T follicular helper cell (primary cell): ENCODE measurements at places on chromosomes 12 and 14.

DNA sequence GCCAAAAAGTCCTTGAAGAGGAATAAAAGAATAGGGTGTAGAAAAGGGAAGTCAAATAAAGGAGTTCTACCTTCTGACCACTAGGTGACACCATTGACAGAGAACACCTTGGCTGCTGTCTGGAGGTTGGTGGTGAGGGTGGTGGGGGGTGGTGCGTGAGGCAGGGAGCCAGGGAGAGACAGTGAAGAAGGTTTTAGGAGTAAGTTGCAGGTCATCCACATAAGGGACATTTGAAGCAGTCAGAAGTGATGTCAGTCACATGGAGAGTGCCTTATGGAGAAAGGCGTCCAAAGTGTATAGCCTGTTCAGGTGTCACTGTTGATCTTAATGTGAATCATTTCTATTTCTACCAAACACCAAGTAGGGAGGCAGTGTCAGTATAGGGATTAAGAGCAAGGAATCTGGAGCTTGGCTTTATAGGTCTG, 279.3 kb upstream of the DDHD1 start:
- DNase-seq: no peak

DNA sequence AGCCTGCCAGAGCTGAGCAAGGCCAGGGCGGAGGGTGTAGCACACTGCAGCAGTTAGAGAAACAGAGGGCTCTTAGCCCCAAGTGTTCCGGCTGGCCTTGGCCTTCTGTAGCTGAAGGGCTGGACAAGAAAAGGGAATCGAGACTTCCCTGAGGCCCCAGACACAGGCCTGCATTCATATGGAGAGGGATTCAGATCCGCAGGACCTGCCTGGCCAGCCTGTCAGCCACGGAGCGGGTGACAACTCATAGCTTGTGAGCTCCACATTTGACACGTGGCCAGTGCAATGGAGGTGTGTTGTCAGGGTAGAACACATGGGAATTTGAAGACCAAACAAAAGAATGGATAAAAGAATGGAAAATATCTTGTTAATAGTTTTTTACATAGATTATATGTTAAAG, 182.2 kb upstream of the GSC start:
- no peak for DNase-seq

DNA sequence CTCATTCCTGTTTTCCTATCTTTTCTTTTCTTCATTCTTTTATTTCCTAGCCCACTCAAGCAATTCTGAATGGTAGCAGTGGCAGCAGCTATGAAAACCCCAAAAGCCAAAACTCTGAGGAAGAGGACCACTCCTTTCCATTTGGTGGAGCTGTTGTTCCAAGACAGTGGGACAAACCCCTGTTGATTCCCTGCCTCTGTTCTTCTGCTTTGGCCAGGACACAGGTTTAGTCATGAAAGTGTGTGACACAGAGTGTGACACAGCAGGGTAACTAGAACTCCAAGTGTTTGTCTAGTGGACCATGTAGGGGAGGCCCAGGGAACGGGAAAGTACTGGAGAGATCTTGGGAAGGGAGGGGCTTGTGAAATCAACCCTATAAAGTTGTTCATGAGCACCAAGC, 71.1 kb downstream of the PTCSC3 start:
- no peak for DNase-seq

DNA sequence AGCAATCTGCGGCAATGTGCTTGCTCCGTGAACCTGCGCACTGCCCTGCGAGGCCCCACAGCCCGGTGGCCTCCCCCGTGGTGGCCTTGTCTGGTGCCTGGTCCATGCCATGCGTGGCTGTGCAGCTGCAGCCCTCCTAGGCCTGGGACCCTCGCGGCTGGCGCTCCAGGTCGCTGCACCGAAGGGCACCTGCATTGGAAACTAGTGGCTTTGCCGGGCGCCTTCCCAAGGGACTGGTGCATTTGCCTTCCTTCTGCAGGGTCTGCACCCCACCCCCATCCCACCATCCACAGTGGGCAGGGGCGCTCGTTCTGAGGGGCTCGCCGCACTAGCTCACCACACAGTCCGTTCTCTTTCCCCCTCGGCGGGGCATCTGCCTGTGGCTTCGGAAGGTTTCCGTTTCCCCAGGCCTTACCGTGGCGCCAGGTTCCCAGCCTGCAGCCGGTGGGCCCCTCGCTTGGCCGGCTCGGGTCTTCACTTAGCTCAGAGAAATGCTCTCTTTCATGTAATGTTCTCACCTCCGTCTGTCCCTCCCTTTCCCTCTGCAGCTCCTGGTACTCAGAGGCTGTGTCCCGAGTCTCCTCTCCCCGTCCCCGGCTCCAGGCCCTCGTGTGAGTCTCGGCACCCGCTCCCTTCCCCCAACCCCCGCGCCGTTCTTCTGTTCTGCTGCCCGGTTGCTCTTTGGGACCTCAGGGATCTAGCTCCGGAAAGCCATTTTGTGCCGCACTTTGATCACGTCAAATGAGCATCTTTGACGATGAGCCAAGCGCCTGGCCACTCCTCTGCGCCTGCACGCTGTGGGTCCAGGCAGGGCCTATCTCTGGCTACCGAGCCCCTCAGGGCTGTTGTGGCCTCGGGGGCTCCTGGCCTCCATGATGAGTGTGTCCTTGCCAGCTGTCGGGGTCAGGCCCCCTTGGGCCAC, 31.9 kb downstream of the JAG2 start:
- DNase-seq: no peak

DNA sequence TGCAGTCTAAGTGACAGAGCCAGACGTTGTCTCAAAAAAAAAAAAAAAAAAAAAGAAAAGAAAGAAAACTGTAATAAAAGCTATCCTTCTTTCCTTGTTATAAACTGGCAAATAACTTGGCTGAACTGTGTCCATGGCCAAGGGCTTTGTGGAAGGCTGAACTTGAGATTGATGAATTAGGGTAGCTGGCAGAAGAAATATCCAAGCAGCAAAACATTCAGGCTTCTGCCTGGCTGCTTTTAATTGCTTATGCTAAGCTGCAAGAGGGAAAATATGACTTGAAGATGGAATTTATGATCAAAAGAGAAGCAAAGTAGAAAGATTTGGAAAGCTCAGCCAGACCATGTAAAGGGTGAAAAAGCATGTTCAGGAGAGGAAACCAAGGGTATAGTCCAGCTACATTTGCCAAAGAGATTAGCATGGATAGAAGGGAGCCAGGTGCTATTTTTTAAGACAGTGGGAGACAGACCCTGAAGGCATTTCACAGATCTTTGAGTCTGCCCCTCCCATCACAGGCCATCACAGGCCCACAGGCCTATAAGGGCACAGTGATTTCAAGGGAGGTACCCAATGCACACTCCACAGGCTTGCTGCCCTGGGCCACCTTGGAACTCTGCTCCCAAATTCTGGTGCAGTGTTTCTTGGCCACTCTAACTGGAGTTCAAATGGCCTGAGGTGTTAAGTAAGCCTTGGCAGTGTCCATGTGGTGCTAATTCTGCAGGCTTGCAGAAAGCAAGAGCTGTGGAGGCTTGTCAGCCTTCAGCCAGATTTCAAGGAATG, 226.0 kb downstream of the AEBP2 start:
- no peak for DNase-seq

DNA sequence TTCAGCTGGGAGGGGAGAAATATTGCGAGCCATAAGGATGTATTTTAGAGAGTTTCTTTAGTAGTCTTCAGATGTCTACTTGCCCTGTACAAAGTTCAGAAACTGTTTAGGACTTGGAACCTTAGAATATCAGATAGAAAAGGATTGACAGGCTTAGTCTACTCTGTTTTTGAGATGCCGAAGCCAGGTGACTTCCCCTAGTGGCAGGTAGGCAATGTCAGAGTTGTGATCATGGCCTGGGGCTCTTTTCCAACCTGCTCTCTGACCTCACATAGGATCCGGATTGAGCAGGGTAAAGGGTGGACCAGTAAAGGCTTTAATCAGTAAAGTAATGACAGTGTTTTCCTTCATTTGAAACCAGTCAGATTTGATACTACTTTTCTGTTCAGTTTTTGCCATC, 59.6 kb downstream of the PRKCH start:
- DNase-seq: no peak

GRCh38 chr12:25280082-25280481, 29.4 kb upstream of the KRAS start:
- no peak for DNase-seq

DNA sequence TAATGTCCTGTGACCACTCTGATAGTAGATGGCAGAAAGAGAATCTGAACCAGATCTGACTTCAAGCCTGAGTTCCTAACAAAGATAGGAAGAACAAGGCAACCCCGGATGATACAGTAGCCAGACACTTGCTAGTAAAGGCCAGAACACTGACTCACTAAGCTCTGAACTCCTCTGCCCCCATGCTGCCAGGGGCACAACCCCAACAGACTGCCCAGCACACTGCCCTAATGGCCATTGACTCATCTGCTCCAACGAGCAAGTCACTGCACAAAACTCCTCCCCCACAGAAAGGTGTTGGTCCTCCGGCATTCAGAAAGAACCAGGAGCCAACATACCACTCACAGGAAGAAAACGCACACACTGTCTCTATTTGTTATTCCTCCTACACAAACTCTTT, 179.6 kb upstream of the NUDT4 start:
- DNase-seq: no peak

GRCh38 chr12:132545164-132545953, 55.4 kb downstream of the FBRSL1 start:
- no peak for DNase-seq

DNA sequence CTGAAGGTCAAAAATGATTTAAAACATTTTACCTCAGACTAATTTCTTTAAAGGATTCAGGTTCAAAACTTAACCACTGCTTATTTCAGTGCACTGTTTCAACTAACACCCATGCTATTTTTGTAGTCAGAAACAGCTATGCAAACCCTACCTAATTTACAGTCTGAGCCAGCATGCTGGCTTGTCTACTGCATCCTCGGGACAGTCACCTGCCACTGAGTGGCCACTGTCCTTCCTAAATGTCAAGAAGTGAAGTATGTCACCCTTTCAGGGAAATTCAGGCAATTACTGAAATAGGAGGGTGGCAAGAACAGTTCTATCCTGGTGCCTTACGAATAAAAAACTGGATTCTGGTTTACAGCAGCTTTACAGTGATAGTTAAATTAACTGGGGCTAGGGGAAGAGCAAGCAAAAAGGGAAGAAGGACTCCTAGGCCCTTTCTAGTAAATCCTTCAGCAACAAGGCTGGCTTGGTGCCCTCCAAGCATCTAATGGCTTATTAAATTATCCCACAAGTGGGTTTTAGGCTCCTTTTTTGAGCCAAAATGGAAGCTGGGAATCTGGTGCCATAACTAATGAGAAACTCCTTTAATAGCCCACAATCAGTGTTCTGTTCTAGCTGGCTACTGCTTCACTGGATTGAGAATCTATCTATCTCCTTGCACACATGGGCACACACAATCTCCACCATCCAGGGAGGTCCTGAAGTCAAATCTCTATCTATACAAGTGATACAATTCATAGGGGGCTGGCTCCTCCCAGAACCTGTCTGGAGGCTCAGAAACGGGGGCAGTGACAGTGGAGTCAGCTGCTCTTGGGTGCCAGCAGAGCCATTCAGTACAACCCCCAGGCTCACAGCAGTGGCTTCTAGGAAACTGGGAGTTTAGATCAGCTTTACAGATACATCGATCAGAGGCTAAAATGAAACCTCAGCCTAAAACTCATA, 43.4 kb downstream of the SH2B3 start:
- DNase-seq: no peak

- DNase-seq: no peak
Observed at GRCh38 chr12:98618952-98619351, 25.5 kb downstream of the SLC25A3 start.

GRCh38 chr14:64702493-64703394, 1.5 kb upstream of the PLEKHG3 start:
- no peak for DNase-seq

- DNase-seq: no peak
Observed at GRCh38 chr12:131893605-131894312, 663 bp upstream of the ULK1 start.

- no peak for DNase-seq
Observed at GRCh38 chr12:68850390-68850789, 42.4 kb downstream of the MDM2 start.

DNA sequence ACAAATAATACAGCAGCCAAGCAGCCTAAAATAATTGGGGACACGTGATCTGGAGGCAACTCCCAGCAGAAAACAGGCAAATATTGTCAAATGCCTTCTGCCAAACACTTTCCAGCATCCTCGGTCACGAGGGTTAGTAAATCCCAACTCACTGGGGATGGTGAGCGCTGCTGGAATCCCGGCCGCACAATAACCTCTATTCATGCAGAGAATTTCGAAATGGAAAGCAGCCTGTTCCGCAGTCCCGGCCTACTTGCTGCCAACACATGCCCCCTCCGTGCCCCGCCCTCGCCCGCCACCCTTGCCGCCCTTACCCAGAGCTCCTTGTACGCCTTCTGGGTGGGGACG, 62.2 kb downstream of the RFX4 start:
- no peak for DNase-seq

GRCh38 chr12:92539976-92540781, 162.6 kb upstream of the PLEKHG7 start:
- no peak for DNase-seq

GRCh38 chr14:39138440-39138839, 24.3 kb downstream of the GEMIN2 start:
- DNase-seq: no peak

GRCh38 chr14:80560800-80561657, 349.7 kb upstream of the DIO2 start:
- no peak for DNase-seq

DNA sequence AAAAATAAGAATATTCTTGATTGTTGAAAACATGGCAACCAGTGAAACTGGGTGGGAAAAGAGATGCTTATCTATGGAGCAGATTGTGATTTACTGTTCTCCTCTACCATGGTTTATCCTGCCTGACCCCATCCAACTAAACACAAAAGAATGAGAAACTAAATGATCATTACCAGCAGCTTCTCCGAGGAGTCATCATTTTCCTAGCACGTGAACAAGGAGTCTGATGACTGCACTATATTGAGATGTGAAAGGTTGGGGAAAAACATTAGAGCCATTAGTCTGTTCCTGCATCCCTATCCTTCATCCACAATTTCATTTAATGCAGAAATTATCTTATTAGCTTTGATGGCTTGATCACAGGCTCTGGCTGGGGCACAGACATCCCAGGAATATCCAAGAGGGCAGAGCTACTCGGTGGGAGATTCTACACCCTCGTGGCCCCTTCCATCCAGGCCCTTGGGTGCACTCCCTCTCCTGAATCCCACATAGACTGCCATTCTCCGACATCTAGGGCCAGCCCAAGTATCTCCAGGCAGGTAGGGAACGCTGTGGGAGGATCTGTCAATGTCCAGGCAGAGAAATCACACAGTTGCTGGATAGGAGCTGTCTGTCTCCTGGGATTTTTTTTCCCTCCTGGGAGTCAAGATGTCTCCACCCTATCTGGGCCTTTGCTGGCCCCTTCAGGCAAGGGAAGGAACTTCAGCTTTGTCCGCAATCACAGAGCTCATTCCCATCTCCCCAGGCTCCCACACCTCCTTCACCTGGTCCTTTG, 43.3 kb upstream of the DHRS4 start:
- no peak for DNase-seq

DNA sequence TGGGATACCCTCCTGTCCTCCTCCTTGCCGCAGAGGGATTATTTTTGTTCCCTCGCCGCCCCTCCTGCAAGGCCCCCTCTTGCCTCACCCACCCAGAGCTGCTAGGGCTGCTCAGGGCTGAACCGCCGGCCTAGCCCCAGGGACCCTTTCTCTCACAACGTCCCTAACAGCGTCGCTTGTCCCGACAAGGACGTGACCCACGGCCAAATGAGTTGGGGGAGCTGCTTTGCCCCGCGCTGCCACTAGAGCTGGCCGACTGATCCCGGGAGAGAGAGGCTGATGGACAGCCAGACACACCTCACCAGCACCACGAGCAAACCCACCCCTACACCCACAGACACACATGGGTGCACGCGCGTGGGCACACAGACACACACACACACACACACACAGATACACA, 154.6 kb upstream of the ALG10B start:
- no peak for DNase-seq

- no peak for DNase-seq
Observed at GRCh38 chr12:42815068-42815467, 225.5 kb upstream of the PRICKLE1 start.
